ENCODE measurements at places on chromosomes 1 and 21.

GRCh38 chr1:53850082-53850673 is 12.1 kb upstream of the NDC1 start:
- DNase-seq: no peak

GRCh38 chr1:22176258-22176657 is 33.4 kb upstream of the WNT4 start:
- no peak for DNase-seq

DNA sequence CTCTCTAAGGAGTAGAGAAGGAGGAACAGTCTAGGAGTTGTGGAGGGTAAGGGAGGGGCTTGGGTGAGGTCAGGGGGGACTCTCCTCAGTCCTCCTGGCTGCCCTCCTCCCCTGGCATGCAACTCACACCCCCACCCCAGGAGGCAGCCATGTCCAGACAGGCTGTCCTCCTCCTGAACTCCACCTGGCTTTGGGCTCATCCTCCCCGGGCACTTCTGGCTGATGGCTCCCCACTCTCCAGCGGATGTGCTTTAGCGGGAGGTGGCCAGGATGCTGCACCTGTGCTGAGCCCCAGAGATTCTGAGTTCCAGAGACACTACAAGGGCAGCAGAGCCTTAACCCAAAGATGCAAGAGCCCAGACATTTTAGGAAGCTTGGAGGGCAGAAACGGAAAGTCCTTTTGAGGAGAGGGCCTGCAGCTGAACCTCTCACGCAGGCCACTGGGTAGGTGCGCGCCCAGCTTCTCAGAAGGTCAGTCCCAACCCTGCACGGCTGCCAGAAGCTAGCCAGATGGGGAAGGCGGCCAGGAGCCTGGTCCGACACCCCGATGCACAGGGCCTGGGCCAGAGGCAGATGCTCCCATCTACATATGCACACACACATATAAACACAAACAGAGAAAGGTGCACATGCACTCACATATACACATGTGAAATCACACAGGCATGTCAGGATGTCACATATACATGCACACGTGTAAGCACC is 83.4 kb downstream of the PDE9A start:
- no peak for DNase-seq

GRCh38 chr1:54888080-54888733 is 1.2 kb upstream of the DHCR24 start:
- no peak for DNase-seq

GRCh38 chr1:159247266-159247665 is 42.6 kb downstream of the ACKR1 start:
- no peak for DNase-seq

- DNase-seq: no peak
Measured at GRCh38 chr21:27219068-27219467, 252.2 kb upstream of the ADAMTS5 start.

GRCh38 chr1:59061876-59062275 is 235.0 kb upstream of the FGGY start:
- DNase-seq: no peak

DNA sequence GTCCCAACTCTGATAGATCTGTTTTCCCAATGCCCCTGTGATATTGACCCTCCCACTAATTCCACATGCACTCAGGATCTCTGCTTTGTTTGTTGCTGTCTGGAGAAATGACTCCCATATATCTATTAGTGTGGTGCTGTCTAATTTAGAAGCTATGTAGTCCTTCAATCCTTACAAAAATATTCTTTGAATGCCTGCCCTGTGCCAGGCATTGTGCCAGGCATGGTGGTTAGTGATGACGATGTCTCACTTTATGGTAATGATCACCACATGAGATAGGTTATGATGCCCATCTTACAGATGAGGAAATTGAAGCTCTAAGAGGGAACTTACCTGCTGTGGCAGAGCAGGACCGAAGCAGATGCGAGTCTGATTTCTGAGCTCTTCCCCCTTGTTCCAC is 12.9 kb downstream of the MYOG start:
- no peak for DNase-seq

DNA sequence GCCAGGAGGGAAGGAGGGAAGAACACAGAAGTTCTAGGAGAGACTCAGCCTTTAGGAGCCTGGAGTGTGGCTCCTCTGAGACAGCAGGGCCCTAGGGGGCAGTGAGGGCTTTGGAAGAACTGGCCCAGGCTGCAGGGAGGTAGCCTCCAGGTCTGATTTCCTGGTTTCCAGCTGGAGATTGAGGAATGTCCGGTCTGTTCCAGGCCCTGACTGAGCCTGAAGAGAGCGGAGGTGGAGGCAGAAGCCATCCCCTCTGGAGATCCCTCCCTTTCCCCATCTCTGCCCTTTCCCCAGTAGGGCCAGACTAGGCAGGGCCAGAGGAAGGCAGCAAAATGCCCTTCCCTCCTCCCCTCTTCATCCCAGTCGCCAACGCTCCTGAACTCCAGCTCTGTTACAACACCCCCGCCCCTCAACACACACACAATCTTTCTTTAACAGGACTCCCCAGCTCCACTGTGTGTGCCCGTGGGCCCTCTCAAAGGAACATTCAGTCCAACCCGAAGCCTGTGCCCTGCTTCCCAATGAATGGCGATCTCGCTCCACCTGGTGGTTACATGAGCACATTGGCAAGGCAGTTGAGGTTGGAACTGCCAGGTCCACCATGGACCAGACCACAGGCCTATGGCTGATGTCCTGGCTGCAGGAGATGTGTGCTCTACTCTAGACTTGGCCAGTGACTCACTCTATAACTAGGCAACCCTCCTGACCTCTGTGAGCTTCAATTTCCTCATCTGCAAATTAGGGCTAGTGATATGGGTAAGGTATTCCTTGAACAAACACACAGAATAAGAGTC is 32.0 kb downstream of the MAP7D1 start:
- peak; percentile 27 for DNase-seq

DNA sequence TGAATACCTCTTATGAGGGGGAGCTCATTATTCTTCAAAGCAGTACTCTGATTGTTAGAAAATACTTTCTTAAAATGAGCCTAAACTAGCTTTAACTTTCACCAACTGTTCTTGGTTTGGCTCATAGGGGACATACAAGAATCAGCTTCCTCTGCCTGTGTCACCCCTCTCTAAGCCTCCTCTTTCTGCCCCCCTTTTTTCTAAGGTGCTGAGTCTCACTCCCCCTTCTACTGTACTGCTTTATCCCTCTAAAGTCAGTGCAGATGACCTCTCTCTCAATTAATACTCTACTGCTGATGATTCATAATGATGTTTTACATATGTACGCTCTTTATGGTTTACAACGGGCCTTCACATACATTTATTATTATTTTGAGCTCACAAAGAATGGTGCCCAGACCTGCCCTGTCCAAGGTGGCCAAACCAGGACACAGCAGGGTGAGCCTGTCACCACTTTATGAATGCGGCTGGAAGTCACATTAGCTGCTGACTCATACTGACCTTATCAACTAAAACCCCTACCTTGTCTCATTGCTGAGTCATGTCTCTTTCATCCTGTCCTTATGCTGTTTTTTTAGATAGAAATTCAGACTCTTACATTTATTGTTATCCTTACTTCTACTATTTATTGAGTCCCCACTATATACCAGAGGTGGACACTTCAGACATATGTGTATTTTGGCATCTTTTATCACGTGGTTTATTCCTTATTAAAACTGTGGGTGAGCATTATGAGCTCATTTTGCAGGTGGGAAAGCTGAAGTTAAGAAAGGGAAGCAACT is 126.9 kb downstream of the RNF220 start:
- DNase-seq: no peak

- DNase-seq: no peak
Measured at GRCh38 chr1:21492356-21492625, 16.9 kb upstream of the ALPL start.

- no peak for DNase-seq
Measured at GRCh38 chr1:230750986-230751625, 3.9 kb downstream of the CAPN9 start.

GRCh38 chr21:25776440-25776839 is 41.7 kb downstream of the GABPA start:
- DNase-seq: no peak

DNA sequence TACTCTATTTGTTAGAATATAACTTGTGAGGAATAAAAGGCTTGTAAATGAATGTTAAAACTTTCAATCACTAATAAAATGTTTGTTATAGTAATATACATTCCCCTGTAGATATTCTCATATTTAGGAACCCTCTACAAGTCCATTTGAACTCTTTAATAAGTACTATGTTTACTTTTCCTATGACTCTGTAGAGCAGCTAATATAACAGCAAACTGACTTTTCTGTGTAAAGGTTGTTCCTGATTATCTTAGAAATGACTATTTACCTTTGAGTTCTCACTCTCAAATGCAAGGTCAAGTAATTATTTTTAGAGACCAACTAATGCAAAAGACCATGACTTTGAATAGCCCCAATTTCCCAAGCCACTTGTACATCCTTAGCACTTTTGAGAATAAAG is 130.3 kb downstream of the C1orf21 start:
- no peak for DNase-seq

DNA sequence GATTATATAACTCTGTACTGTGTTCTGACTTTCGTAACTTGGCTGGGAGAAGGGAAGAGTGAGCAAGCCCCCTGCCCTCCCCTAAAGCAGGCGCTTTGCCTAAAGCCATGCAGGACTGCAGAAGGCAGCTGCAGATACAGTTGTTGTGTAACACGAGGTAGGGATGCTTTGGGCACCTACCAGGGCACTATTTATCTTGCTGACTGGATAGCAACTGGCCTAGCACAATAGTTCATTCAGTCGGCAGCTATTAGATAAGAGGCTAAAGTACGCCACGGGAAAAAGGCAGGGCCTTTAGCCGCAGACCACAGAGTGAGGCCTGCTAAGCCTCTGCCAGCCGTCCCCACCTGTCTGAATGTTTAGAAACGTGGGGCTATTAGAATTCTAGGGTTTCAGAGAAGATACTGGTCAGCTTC is 80.9 kb downstream of the TTC3 start:
- no peak for DNase-seq

DNA sequence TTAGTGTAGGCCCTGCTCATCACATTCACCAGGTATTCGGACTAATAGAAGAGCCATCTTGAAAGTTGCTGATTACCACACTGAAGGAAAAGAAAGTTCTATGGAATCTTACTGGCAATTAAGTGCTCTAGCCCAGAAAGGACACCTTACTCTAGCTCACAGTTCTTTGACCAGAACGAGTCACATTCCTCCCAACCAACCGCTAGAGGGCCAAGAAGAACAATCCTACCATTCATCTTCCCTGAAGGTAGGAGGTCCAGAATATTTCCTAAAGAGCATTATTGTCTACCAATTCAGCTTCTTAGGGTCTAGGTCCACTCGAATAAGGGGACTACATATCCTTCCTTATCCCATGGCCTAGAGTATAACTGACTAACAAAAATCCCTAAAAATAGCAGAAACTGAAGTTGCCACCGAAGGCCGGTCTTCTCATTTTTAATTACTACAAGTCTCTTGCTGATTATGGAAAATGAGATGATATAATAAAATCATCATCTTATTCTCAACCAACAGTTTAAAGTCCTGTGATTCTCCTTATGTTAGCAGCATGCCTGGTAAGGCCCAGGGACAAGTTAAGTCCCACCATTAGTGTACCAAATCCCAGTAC is 2.7 kb upstream of the FMO1 start:
- DNase-seq: no peak

GRCh38 chr21:17548262-17548661 is 35.4 kb downstream of the CXADR start:
- DNase-seq: no peak

DNA sequence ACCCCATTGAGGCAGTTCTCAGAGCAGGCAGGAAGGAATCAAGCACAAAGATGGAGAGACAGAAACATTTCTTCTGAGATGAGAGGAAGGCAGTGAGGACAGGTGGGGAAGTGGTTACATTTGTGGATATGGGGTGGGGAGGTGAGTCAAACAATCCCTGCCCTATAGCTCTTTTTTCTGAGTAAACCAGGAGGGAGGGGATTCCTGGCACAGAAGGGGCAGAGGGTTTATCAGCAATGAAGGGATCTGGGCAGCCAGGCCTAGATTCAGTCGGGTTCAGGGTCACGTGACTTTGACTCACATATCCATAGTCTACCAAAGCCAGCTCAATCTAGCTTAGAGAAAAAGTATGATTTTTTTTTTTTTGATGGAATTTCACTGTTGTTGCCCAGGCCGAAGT is 15.7 kb upstream of the PHC2 start:
- DNase-seq: no peak

DNA sequence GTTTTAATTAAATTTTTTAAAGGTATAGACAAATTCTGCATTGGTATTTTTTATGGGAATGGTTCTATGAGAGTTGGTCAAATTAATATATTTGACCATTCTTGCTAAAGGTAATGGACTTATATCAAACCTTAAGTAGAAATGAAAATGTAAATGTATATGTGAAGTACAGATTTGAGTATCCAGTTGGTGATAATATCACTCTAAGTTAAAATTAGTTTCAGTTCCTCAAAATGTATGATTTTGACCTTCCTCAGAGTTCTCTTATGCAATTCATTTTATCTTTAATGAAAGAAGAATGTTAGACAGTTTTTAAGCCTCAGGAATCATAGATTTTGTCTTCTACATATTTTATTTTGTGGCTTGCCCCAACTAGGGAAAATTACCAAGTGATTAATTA is 1291.5 kb upstream of the B3GALT2 start:
- DNase-seq: no peak

DNA sequence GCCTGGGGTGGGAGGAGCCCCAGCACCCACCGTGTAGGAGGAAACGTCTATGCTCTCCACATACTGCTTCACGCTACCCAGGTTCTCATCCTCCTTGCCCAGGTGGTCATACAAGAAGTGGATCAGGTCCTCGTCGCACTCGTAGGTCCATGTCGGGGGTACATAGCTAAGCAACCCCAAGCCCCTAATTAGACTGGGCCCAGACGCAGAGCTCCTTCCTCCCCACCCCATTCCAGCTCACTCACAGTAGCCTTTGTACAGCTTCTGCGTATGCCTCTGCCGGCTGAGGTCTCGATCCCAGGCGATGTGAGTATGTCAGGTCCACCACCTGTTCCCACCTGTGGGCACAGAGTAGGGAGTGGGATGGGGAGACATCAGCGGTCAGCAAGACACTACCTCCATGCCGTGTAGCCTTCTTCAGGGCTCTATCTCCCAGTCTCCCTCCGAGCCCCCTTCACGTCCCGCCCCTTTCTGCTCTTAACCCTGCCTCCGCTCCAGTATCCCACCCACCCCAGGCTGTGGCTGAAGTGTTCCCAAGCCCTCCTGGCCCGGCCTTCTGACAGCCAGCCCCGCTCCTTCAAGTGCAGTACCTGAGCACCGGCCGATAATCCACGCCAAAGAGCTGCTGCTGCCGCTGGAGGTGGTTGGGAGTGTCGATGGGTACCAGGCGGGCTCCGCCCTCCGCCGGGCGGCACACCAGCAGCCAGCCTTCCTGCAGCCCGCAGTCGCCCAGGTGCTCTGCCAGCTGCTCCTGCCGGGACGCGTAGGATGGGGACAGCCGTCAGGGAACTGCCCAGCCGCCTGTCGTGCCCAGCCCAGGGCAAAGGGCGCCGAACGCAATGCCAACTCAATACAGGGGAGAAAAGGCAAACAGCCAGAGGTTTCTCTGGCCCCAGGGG is 919 bp downstream of the HECTD3 start:
- DNase-seq: no peak

GRCh38 chr1:69258842-69259241 is 308.9 kb upstream of the LRRC7 start:
- no peak for DNase-seq

Measured in activated naive CD4-positive, alpha-beta T cell (primary cell).